ENCODE measurements at places on chromosomes 16 and 17. TPM values are rescaled to one million over a fixed set of nuclear protein-coding genes. Genes with fewer than 3 reads are reported as not detected.
A peak's percentile ranks its signal among the peaks of the same experiment; 100 is the strongest.

The KLHL10 gene
- total RNA-seq: not detected

- peak overlapping the region; percentile 88 for H3K27ac ChIP-seq
- peaks cover 4% of the 10 kb centered on the region for H3K36me3 ChIP-seq
- H3K4me3 ChIP-seq: peak overlapping the region; percentile 94
Observed at GRCh38 chr16:22206842-22207714, 1.0 kb downstream of the EEF2K start.

DNA sequence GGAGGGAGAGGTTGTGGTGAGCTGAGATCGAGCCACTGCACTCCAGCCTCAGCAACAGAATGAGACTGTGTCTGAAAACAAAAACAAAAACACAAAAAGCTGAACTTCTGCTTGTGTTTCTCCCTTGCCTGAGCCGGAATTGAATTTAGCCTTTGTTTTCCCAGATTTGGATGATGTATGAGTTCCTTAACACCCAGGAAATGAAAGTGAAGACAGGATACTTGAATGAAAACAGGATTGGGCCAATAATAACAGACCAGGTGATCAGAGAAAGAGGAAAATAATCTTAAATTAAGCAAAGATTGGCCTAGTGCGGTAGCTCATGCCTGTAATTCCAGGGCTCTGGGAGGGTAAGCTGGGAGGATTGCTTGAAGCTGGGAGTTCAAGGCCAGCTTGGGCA is 1.6 kb upstream of the NUPR1 start:
- no peak for DNase-seq
- no peaks in the 10 kb centered on the region for H3K27me3 ChIP-seq
- H3K36me3 ChIP-seq: no peaks in the 10 kb centered on the region
- H3K4me3 ChIP-seq: no peak overlapping the region
- H3K27ac ChIP-seq: no peak overlapping the region
- peaks cover 16% of the 10 kb centered on the region for H3K4me1 ChIP-seq

GRCh38 chr17:2634361-2634960 is 41.0 kb downstream of the PAFAH1B1 start:
- no peak for DNase-seq
- no peak overlapping the region for H3K4me3 ChIP-seq
- peak overlapping the region; percentile 11 for H3K27ac ChIP-seq
- no peaks in the 10 kb centered on the region for H3K27me3 ChIP-seq
- H3K36me3 ChIP-seq: peaks cover 5% of the 10 kb centered on the region
- peaks cover 66% of the 10 kb centered on the region for H3K4me1 ChIP-seq

DNA sequence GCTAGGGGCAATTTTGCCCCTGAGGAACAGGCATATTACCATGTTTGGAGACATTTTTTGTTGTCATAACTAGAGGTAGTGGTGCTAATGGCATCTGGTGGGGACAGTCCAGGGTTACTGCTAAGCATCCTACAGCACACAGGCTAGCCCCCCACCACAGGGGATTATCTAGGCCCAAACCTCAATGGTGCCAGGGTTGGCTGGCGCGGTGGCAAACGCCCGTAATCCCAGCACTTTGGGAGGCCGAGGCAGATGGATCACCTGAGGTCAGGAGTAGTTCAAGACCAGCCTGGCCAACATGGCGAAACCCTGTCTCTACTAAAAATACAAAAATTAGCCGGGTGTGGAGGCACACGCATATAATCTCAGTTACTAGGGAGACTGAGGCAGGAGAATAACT is 15.2 kb downstream of the C1QTNF1 start:
- H3K27ac ChIP-seq: no peak overlapping the region
- DNase-seq: no peak
- no peaks in the 10 kb centered on the region for H3K4me1 ChIP-seq
- H3K27me3 ChIP-seq: no peaks in the 10 kb centered on the region

The CCL13 gene
- total RNA-seq: not detected

All from activated naive CD4-positive, alpha-beta T cell treated with anti-CD3 and anti-CD28 coated beads for 36 hours (primary cell).